ENCODE measurements at places on chromosomes 2 and 18. TPM values are rescaled to one million over a fixed set of nuclear protein-coding genes. Genes with fewer than 3 reads are reported as not detected.
A peak's percentile ranks its signal among the peaks of the same experiment; 100 is the strongest.

DNA sequence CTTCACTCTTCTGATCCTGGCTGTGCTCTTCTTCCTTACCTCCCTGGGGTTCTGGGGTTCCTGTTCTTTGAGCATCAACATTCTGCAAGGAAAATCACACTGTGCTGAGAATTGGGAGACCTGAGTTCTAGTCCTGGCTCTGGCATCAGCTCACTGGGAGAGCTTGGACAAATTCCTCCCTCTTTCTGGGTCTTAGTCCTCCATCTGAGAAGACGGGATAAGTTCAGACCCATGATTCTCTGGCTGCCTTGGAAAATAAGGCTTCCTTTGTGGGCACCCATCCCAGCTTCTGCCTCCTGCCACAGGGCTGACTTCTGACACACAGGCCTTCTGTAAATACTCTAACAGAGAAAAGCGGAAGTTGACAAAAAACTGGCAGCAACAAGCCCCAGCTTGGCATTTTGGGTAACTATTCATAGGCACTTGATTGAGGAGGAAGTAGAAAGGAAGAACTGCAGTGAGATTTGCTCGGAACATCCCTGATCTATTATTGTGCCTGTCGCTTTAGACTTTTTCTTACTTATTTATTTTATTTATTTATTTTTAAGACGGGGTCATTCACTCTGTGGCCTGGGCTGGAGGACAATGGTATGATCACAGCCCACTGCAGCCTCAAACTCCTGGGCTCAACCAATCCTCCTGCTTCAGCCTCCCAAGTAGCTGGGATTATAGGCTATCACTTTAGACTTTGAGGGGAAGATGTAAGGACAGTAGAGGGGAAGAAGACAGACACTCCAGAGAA is 7.9 kb downstream of the PCBP1 start:
- no peak for DNase-seq

Gene C2orf80
- total RNA-seq, result not detected

DNA sequence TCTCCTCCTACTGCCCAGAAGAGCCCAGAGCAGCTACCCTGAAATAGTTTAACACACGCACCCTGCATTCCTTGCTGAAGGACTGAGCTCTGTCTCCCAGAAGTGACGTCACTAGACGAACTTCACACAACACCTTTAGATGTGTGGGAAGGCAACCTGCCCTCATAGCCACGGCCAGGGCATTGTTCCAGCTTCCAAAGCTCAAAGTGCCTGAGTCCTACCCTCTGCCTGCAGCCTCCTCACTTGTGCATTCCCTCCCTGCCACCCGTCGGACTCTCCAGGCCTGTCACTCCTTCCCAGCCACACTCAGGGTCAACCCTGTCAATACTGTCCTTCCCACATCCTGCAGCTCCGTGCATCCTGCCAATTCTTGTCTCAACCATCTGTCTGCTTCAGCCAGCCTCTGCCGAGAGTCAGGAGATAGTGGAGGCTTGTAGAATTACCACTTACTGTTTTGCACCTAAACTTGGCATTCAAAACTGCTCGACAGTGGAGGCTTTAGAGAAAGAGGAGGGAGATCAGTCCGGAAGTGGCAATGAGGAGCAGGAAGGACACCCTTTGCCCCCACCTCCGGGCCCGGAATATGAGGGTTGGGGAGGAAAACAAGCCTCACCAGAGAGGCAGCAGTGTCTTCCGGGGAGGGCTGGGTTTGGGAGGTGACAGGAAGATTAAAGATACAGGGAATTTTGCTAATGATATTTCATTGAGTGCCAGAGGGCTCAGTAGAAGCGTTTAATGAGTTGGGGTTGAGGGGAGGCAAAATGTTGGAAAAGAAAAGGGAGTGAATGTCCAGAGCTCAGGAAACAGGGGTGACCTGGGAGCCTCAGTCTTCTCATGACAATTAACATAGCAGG is 72.3 kb upstream of the ATG16L1 start:
- no peak for DNase-seq

Gene SPIRE1
- total RNA-seq, result 3.4 TPM

DNA sequence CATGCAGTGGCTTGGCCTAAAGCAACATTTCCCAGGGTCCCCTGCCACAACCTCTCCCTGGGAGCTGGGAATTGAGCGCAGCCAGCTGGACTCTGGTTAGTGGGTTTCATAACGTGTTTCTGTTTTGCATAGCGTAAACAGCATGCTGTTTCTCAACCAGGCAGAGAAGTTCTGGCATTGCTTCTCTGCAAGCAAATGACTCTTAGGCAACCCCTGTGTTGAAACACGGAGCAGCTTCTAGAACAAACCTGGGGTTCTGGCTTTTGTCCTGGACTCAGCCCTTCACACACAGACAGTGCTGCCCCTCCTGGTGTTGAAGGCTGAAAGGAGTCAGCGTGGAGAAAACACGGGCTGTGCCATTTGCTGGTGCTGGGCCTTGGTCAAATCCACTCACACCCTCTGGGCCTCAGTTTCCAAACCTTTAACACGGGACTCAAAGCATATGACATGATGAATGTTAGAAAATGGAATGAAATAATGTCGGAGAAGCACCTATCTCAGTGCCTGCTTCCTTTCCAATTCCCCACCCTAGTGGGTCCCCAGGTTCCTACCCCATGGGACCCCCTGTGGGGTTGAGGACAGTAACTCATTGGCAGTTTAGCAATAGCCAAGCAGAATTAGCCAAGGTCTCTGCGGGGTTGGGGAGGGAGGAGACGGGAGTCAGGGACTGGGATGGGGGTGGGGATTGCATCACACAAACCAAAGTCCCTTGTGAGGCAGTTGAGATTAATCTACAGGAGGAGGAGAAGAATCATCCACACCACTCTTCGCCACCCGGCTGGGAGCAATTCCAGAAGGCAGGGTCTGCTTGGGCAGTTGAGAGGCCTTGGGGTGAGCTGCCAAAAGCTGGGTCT is 30.2 kb upstream of the IL1R2 start:
- peak; percentile 67 for DNase-seq

GRCh38 chr18:44733069-44733753 is 52.5 kb downstream of the SETBP1 start:
- no peak for DNase-seq

- DNase-seq, result no peak
Observed at GRCh38 chr18:78934551-78935225, 44.9 kb upstream of the SALL3 start.

Gene DOK6
- 1.0 TPM for total RNA-seq

DNA sequence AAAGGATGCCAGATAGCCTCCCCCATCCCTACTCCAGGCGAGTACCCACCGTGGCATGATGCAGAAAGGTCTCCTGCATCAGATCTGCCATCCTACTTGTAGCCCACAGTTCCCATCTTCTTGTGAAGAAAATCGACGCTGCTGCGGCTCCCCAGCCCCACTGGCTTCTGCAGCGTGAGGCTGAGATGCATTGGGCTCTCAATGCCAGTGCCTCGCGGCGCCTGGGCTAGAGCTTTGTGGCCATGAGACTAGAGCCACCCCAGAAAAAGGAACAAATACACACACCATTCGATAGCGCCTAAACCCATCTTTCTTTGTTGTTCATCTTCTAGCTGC is 2.8 kb downstream of the NOL4 start:
- DNase-seq, result no peak

- no peak for DNase-seq
Observed at GRCh38 chr2:111176867-111177266, 56.2 kb downstream of the BCL2L11 start.

DNA sequence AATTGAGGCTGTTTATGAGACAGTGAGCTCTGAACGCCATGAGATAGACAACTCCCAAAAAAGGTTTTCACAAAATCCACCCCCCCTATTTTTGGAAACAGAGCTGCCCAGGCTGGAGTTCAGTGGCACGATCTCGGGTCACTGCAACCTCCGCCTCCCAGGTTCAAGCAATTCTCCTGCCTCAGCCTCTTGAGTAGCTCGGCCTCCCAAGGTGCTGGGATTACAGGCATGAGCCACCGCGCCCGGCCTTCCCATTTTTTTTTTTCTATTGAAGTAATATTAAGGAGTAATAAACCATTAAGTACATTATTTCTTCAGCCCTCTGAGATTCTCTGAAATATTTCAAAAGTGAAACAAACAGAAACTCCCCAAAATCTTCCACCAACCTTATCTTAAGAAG is 252.8 kb upstream of the NETO1 start:
- no peak for DNase-seq

Gene APCDD1
- total RNA-seq, result 2.8 TPM

DNA sequence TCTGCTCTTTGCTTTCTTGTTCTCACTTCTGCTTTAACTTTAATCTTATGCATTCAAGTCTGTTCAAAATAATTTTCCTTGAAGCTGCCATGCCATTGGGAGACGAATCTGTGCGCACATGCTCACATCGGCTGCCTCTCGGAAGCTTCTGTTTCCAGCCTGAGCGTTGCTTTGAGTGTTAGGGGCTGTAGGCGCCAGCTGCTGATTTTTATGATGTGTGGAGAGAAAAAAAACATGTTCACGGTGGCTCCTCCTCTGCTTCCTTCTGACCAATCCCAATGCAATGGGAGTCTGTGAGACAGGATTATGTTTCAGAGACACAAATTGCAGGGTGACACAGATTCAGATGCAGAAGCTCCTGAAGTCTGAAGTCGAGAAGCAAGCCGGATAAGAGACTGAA is at the start of gene MC4R:
MC4R (minus strand) TSS at position 180 of the 400 bp plus-strand sequence. CDS start 426 bp downstream, outside the sequence.
- no peak for DNase-seq

- no peak for DNase-seq
Observed at GRCh38 chr2:230664128-230664527, 48.5 kb upstream of the CAB39 start.

DNA sequence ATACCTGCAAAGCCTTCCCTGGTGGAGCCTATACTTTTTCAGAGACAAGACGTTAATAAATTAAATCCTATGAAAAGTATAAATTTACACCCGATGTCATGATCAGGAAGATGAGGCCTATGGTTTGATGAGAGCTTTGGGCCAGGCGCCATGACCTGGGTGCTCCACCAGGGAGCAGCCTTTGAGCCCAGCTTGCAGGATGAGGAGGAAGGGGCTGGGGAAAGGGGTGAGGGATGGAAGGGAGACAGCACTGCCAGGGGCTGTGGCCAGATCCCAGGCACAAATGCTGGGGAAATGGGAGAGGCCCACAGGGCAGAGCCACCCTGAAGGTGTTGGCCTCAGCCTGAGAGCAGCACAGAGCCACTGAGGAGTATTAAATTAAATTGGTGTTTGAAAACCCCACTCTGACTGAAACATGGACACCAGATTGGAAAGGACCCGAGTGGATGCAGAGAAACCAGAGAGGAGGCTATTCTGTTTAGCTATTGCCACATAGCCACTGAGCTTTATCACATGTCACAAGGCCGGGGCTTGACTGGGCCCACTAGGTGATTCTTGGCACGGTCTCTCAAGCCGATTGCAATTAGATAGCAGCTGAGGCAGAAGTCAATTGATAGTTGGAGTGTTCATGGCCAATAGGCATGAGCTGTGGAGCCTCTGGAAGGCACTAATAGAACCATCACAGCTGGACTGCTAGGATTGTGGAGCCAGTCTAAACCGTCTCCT is 9.6 kb upstream of the FAHD2A start:
- no peak for DNase-seq

- no peak for DNase-seq
Observed at GRCh38 chr2:29064346-29064715, 10.0 kb downstream of the PCARE start.

Gene HOXD12
- total RNA-seq, result not detected
